Stimulated activated CD8-positive, alpha-beta memory T cell treated with anti-CD3 and anti-CD28 coated beads, Interleukin-7, amount 100 ng/mL, for 1 hour (primary cell): ENCODE measurements at places on chromosomes 7 and 10.

DNA sequence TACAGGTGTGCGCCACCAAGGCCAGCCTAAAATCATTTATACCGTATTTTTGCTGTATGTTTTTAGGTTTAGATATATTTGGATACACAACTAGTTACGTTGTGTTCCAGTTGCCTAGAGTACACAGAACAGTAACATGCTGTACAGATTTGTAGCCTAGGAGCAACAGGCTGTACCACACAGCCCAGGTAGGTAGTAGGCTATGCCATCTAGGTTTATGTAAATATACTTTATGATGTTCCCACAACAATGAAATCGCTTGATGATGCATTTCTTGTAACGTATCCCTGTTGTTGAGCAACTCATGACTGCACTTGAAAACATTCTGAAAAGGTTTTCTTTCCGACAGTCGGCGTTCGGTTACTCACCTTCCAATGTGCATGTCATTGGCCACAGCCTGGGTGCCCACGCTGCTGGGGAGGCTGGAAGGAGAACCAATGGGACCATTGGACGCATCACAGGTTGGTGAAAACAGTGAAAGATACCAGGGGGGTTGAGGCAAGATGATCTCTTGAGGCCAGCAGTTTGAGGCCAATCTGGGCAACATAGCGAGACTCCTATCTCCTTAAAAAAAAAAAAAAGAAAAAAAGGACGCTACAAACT lies 7.7 kb downstream of the PNLIP start:
- no peak for DNase-seq

GRCh38 chr7:131306777-131307176 lies 20.9 kb upstream of the MKLN1 start:
- DNase-seq, result no peak

GRCh38 chr7:77537136-77537777 lies at the start of gene PTPN12:
Gene PTPN12, plus strand, starts transcription at chr7:77537295. Its CDS starts 252 bp downstream, at chr7:77537547.
- DNase-seq, result no peak

- DNase-seq, result no peak
Observed at GRCh38 chr7:128783143-128783861, 7.7 kb upstream of the OPN1SW start.

- no peak for DNase-seq
Observed at GRCh38 chr10:9302140-9302746, 1247.8 kb downstream of the GATA3 start.

DNA sequence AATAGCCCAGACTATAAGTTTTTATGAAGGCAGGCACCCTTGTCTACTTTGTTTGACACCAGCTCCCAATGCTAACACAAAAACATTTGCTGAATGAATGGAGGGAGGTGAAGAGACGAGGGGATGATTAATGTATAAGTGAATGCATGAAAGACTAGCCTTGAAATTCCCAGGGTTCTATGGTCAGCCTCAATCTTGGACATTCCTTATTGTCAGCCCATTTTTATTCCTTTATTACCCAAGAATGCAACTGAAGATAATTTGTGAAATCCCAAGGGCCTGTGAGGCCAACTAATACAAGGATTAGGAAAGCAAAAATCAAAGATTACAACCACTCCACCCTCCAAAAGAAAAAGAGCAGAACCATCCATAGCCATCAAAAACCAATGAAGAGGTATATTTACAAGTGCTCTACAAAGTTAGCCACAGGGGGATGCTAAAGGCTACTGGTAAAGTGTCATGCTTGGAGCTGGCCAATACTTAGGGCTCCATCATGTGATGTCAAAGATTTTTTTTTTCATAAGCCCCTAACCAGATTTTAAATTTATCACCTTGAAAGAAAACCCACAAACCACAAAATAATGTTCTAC lies 40.0 kb upstream of the ASAH2 start:
- DNase-seq, result no peak

- DNase-seq, result no peak
Observed at GRCh38 chr7:92813390-92814024, 22.9 kb downstream of the CDK6 start.

- DNase-seq, result no peak
Observed at GRCh38 chr10:50653142-50653541, 29.4 kb upstream of the SGMS1 start.

DNA sequence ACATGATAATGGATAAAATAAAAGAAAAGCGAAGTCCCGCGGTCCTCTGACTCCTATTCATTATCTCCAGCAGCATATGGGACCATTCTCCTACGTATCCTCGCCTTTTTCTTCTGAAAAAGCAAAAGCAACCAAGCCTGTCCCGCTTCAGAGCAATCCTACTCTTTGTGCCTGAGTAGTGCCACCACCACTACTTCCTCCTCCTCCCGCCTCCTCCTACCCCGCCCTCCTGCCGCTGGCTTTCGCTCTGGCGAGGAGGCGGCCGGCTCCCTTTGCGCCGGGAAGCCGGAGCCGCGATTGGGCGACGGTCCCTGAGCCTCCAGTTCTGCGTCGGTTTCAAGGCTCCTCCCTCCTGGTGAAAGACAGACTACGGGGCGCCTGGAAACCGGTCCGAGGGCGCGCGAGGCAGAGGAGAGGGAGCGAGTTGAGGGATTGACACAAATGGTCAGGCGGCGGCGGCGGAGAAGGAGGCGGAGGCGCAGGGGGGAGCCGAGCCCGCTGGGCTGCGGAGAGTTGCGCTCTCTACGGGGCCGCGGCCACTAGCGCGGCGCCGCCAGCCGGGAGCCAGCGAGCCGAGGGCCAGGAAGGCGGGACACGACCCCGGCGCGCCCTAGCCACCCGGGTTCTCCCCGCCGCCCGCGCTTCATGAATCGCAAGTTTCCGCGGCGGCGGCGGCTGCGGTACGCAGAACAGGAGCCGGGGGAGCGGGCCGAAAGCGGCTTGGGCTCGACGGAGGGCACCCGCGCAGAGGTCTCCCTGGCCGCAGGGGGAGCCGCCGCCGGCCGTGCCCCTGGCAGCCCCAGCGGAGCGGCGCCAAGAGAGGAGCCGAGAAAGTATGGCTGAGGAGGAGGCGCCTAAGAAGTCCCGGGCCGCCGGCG lies at the start of gene FZD1:
Gene FZD1, plus strand, starts transcription at position 388 of the 878 bp plus-strand sequence. Its CDS starts 448 bp downstream, at position 836.
- DNase-seq, result no peak

DNA sequence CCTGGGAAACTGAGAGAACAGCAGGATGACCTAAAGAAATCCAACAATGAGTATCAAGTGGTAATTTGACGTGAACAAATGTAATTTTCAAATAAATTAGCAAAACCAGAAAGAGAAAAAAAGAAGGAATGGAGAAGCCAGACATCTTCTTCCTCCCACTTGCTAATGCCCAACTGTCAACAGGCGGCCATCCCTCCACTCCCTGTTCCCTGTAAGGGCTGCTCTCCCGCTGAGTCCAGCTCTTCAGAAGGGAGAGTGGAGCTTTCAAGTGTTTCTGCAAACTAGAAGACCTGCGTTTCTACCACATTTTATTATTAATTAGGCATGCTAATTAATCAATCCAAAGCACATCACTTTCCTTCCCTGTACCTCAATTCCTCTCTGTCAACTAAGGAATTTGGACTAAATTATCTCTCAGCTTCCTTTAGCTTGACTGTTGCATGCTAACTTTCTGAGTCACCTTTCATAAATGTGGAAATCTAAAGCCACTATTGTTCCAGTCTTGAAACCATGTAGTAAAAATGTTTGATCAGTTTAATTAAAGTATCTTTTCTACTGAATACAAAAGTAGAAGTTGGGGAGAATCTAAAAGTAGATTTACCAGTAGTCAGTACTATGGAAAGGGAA lies 48.4 kb upstream of the CUL1 start:
- DNase-seq, result no peak

- no peak for DNase-seq
Observed at GRCh38 chr7:115748123-115748738, 282.3 kb downstream of the TFEC start.

DNA sequence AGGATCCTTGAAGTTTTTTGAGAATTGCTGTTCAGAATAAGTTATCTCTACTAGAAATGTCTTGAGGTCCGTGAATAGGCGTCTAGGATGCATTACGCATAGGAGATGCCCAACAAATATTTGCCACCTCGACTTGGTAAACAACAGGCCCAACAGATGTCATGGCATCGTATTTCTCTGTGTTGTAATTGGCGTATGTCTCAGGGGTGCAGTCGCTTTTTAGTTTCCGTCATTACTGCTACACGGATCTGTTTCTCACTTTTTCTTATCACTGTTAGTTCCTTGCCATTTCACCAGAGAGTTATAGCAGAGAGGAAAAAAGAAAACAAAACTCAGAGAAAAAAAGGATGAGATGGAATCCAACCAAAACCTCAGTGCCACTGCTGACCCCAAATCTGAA lies 73.0 kb upstream of the SFMBT2 start:
- no peak for DNase-seq

DNA sequence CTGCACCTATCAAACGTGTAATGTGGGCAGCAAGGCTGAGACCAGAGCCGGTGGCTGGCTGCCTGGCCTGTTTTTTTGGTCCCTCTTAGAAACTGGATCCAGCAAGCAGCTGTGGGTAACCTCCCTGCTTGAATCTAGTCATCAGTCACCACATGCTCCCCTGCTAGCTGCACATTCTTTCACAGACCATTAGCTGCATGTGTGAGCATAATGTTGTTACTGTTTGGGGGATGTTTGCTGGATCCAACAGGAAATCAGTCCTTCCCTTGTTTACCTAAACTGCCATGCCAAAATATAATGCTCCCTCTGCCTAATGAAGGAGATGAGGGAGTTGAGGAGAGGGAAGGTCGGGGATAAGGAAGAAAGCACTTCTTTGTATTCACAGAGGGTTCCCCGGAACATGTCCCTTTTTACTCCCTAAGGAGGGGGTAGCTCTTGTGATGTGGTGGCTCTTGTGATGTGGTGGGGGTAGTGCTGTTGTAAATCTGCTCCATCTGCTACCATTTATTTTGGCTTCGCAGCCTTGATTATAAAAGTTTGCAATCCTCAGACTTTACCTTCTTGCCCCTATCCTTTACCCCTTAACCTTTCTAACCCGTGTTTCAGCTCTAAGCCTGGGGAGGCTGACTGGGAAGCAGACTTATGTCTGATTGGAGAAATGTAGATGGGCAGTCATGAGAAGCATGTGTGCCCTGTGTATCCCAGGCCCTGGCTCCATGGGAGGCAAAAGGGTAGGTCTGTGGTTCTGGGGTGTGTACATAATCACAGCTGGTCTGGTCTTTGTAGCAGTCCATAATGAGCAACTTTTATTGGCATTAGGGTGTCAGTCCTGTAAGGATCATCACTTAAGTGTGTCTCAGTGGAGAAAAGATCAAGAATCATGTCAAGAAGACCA lies 20.8 kb downstream of the LOXL4 start:
- DNase-seq, result no peak

GRCh38 chr7:49775065-49775948 lies 1.9 kb downstream of the VWC2 start:
- DNase-seq, result no peak

GRCh38 chr10:52400562-52400961 lies 86.5 kb downstream of the DKK1 start:
- DNase-seq, result no peak

GRCh38 chr7:48617993-48618392 lies 306.4 kb upstream of the CDC14C start:
- no peak for DNase-seq

GRCh38 chr7:82164813-82165212 lies 278.8 kb downstream of the CACNA2D1 start:
- no peak for DNase-seq

- no peak for DNase-seq
Observed at GRCh38 chr10:25191162-25191895, 16.5 kb downstream of the GPR158 start.

DNA sequence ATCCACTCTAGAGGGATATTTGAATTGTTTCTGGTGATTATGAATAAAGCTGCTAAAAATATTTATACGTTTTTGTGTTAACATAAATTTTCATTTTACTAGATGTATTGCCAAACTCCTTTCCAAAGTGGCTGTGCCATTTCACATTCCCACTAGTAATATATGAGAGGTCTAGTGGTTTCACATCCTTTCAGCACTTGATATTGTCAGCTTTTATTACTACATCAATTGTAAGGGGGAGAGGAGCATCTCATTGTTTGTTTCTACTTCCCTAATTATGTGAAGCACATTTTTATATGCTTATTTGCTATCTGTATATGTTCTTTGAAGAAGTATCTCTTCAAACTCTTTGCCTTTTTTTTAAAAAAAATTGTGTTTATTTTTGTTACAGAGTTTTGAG lies 184.5 kb downstream of the ADK start:
- no peak for DNase-seq

DNA sequence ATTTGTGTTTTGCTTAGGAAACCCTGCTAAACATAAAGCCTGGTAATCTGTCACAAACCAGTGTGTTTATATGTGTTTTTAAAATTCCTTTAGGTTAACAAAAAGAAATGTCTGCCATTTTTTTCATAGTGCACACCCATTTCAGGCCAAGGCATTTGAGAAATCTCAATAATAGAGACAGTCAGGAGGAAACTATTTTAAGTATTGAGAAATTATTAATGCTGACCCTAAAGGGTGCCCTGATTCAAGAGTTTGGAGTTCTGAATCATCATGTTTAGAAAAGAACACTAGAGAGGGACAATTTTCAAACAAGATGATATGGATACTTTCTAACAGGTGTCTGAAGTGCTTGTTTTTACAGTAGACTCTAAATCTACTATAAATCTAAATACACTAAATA lies 28.7 kb downstream of the MALRD1 start:
- DNase-seq, result no peak

GRCh38 chr10:96660297-96660696 lies 60.0 kb downstream of the PIK3AP1 start:
- DNase-seq, result no peak

GRCh38 chr7:26447116-26447515 lies 155.5 kb downstream of the SNX10 start:
- DNase-seq, result no peak

DNA sequence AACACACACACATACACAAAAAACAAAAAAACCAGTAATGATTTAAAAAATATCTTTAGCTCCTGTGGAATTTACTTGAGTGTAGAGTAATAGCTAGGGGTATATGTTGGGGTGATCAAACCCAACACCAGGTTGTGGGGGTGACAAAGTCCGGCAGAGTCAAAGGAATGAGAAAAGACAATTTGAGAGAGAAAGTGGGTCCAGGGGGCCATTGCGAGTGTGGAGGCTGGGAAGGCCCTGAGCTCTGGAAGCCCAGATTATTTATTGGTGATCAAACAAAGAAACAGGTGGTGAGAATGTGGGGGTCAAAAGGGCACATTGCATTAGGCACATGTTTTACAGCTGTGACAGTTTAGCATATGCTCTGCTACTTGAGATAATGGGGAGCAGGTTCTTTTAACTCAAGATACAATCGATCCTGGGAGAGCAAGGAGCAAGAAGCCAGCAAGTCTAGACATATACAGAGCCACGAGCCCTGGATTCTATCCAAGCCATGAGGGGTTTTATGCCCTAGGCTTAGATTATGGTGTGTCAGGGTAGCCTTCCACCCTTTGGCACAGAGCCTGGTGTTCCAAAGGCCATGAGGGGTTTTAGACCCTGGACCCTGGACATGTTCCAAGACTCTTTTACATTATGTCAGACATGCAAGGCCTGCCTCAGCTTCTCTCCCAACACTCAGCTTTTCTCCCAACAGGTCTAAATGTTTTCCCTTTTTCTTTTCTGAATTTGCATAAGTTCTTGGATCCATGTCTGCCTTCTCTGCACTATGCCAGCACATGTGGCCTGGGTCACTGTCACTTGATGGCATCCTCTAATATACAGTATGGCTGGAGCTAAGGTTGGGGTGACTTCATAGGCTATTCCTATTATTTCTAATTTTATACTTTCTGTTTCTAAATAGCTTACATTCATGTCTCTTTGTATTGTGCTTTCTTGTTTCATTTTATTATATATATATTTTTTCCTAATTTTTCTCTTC lies 48.6 kb upstream of the MKI67 start:
- no peak for DNase-seq
